GM04504 (cell line): ENCODE measurements at places on chromosomes 6 and 20.

- DNase-seq = no peak
These were observed 48.8 kb downstream of the CTCFL start for GRCh38 chr20:57476084-57476526.

DNA sequence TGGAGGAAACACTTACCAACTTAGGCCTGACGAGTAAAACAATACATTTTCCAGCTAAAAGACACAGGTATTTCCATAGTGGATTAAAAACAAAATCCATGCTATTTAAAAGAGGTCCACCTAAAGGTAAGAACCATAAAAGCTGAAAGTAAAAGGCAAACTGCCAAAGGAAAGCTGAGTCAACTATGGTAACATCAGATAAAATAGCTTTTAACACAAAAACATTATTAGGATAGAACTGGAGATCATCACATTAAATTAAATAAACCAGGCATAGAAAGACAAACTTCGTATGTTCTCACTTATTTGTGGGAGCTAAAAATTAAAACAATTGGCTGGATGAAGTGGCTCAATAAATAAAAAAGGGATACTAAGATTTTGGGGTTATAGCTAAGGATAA lies 166.8 kb upstream of the SLC22A16 start:
- no peak for DNase-seq

GRCh38 chr20:36562724-36563123 lies 10.7 kb upstream of the TGIF2 start:
- no peak for DNase-seq

GRCh38 chr20:5495939-5496338 lies 179.2 kb upstream of the PROKR2 start:
- DNase-seq = no peak

GRCh38 chr6:93792746-93793145 lies 373.4 kb upstream of the EPHA7 start:
- no peak for DNase-seq

DNA sequence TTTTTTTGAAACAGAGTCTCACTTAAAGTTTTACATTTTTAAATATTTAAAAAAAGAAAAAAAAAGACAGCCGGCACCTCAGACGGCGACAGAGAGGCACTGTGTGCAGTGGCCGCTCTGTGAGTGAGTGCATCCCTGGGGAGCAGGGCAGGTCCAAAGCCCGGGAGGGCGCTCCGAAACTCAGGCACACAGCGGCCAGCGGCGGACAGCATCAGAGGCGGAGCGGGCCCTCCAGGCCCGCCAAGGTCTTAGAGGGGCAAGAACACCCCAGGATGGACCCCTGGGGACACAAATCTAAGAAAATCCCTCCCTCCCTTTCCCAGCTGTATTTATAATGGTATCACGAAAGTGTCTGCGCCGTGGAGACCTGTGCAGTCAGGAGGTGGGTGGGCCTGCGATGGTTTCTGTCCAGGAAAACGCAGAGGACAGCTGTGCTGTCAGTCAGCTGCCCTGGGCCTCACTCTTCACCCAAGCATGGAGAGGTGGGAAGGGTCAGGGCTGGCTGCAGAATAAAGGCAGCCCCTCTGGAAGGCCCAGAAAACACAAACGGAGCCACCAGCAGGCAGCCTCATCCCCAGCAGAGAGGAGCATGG lies 43.8 kb downstream of the TAF4 start:
- DNase-seq = no peak

DNA sequence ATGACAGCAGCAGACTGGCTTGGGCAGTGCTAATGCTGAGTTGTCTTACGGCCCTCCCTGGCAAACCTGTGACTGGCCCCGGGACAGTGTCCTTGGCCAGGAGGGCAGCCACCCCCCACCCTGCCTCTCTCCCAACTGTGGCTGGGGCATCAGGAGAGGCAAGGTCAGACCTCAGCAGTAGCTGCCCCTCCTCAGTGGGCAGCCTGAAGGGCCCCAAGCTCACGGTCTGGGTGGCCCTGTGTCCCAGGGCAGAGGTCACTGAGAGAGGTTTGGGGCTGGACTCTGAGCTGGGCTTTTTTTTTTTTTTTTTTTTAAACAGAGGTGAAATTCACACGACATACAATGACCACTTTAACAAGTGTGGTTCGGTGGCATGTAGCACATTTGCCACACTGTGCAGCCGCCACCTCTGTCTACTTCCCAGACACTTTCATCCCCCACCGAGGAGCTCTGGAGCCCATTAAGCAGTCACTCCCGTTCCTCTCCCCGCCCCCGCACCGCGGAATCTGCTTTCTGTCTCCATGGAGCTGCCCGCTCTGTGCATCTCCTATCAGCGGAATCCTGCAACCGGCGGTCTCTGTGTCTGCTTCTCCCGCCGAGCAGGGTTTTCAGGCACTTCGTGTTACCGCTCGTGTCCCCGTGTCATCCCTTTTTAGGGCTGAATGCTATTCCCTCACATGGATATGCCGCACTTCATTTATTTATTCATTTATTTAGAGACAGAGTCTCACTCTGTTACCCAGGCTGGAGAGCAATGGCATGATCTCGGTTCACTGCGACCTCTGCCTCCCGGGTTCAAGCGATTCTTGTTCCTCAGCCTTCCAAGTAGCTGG lies 67.9 kb upstream of the GATA5 start:
- no peak for DNase-seq

DNA sequence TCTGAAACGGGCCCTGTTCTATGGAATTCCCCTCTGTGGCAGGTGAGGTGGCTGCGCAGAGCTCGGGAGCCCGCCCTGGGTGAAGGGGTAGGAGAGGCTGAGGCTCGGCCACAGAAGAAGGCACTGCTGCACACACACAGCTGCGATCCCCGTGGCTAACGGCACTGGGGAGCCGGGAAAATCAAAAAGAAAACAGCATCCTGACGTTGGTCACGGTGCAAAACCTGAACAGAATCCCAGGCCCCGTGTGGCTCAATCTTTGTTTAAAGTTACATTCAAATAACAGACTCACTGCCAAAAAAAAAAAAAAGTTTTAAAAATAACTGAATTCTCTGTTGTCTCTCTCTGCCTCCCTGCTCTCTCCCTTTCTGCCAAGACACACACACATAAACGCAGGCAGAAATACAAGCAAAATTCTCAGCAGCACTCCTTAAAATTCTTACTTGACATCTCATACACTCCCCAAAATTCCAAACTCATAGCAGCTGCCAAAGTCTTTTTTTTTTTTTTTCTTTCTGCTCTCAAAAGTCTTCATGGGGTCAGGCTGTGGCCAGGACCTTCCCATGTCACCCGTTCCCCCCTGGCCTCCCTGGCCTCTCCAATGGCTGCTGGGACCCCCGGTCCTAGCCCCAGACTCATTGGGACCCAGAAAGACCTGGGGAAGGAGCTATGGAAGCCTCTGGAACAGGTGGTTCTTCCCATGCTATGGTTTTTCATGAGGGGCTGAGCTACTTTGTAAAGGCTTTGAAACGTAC lies 248.8 kb downstream of the TTLL2 start:
- DNase-seq = no peak

- DNase-seq = peak; percentile 66
These were observed 41.2 kb upstream of the DST start for GRCh38 chr6:56683882-56684281.

DNA sequence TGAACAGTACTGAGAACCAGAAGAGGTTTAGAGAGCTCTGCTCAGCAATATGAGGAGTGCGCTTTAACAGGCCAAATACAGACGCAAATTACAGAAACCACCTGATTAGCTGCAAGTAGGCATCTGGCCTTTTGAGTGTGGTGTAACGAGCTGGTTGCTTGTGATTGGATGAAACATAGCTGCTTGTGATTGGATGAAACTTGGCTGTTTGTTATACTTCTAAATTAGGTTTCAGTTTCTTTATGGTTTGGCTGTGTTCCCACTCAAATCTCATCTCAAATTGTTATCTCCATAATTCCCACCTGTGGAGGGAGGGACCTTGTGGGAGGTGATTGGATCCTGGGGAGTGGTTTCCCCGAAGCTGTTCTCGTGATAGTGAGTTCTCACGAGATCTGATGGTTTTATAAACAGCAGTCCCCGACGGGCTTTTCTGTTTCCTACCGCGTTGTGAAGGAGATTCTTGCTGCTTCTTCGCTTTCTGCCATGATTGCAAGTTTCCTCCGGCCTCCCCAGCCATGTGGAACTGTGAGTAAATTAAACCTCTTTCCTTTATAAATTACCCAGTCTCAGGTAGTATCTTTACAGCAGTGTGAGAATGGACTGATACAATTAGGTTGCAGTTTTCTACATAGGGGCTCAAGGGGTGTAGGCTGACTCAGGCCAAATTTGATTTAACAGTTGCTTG lies 655.9 kb upstream of the MAN1A1 start:
- DNase-seq = no peak

DNA sequence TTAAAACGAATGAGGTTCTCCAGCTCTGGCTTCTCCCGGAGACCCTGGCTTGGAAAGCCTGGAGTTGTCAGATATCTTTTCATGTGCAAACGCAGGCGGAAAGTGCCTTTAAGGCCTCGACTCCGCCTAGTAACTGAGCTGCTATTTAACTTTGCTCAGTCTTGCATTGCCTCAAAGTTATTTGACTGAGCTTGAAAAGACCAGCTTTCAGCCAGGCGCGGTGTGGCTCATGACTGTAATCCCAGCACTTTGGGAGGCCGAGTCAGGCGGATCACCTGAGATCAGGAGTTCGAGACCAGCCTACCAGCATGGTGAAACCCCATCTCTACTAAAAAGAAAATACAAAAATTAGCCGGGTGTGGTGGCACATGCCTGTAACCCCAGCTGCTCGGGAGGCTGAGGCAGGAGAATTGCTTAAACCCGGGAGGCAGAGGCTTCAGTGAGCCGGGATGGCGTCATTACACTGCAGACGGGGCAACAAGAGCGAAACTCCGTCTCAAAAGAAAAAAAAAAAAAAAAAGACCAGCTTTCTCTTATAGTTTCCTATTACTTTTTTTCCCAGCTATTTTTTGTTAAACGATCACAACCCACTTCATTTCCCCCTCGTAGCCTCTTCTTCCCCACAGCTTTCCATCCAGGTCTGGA lies 1.9 kb downstream of the GCNT2 start:
- no peak for DNase-seq

DNA sequence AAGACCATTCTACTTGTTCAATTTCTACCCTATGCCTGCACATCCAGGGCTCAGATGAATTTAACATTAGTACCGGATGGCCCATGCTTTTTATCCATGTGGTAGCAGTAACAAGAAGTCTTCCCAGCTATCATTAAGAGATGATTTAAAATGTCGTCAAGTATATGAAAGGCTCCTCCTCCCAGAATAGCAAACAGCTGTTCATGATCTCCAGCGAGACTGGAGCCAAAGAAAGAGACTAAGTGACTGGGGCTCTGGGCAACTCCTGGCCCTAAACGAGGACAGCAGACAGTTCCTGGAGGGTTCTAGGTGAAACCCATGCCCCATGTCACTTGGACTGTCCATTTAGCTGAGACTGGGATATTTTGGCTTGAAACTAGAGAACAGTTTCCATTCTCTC lies 160.8 kb downstream of the CDC5L start:
- DNase-seq = no peak

DNA sequence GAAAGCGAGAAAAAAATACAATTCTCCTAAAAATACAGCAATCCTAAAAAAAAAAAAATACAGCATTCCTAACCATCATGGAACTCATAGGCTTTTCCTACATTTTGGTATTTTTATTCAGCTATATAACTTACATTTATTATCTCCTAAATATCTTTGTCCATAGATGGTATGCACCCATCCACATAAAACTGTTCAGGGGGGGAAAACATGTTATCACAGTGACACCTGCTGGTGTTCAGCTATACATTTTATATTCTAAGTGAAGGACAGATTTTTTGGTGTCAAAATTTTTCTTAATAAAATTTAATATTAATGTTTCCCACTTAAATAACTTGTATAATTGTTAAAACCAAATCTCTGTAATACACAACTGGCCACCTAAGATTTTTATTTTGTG lies 58.0 kb downstream of the BLOC1S5 start:
- DNase-seq = peak; percentile 21

- DNase-seq = no peak
These were observed 52.8 kb downstream of the TBC1D7 start for GRCh38 chr6:13275435-13275989.

- DNase-seq = no peak
These were observed 101.4 kb upstream of the AGPAT4 start for GRCh38 chr6:161374971-161375873.

GRCh38 chr6:167552258-167552630 lies 227.4 kb downstream of the TTLL2 start:
- no peak for DNase-seq

GRCh38 chr20:36969051-36969450 lies 17.5 kb upstream of the SAMHD1 start:
- DNase-seq = no peak

GRCh38 chr20:63590218-63591146 lies 16.4 kb upstream of the HELZ2 start:
- no peak for DNase-seq

DNA sequence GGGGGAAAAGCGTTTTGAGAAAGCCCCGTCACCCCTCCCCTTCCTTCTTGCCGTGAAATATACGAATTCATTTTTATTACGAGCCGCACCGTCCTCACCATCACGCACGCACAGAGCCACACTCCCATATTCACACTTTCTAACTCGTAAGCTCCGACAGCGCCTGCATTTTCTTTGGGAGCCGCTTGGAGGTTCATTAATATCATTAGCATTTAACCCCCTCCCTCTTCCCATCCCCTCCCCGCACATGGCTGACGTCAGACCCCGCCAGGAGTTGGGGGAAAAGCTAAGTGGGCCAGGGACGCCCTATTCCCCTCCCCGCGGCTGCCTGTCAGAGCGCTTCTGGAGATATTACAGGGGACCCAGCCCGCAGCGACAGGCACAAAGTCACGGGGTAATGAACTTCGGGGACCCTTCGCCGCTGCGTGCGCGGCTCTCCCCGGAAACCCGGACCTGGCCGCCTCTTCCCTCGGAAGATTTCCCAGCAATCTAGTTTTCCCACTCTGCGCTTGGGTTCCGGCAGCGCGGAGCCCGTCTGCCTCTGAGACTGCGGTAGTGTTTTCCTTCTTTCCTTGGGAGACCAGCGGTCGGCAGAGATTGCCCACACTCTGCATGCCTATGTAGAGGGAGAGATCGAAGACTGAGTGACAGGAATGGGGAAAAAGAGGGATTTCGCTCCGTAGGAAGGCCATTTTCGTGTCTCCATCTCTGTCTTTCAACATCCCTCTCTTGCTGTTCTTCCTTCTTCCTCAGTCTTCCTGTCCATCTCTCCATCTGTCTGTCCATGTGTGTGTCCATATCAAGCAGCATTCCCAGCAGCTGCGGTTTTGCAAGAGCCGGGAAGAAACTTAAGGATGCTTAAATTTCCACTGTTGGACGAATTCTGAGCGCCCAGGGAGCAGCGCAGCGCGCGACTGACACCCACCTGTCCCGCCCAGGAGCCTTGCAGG lies at the start of gene NR2E1:
TSS of gene NR2E1 (plus strand) at position 309 of the 950 bp plus-strand sequence. CDS start 744 bp downstream, outside the sequence.
- DNase-seq = no peak

GRCh38 chr6:41047306-41047705 lies 5.0 kb downstream of the TSPO2 start:
- no peak for DNase-seq
